Hepatic stellate cell (primary cell): ENCODE measurements at places on chromosomes 6 and 20.

DNA sequence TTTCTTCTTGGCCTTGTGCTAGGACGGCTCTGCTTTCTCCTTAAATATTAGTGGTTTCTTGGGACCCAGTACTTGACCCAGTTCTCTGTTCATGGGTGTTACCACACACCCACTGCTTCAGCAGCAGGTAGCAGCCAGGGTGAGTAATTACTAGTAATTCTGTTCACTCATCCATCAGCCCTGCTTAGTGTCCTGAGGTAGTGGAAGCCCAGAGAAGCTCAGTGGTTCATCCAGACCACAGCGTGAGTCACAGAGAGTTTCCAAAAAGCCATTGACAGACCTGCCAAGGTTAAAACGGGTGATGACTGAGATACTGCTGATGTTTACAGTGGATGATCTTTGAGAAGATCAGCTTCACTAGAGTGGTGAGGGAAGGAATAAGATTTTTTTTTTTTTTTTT, 51.7 kb upstream of the HINT3 start:
- DNase-seq: no peak

DNA sequence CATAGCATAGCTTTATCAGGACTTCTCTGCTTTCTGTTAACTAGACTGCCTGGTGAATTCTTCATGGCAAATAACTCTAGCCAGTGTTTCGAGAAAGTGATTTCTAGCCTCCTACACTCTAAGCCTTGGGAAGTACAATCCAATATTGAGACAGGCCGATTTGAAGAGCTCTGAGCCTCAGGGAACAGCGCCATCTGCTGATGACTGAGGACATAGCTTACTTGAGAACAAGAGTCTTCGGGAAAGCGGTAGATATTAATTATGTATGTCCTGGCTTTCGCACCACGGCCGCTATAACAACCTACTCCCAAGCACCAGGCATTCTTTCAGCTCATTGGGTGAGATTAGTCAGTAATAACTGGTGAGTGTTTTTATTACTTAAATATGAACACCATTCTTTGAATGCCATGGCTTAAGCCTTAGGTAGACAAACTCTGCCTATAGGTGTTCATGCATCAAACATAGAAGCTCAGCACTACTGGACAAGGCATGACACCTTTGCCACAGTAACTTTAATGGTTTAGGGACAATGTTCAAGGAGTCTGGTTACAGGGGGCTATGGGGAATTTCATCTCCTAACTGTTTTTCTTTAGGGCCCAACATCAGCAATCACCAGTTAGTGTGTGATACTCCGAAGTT, 518.6 kb downstream of the BMP2 start:
- peak; percentile 14 for DNase-seq

DNA sequence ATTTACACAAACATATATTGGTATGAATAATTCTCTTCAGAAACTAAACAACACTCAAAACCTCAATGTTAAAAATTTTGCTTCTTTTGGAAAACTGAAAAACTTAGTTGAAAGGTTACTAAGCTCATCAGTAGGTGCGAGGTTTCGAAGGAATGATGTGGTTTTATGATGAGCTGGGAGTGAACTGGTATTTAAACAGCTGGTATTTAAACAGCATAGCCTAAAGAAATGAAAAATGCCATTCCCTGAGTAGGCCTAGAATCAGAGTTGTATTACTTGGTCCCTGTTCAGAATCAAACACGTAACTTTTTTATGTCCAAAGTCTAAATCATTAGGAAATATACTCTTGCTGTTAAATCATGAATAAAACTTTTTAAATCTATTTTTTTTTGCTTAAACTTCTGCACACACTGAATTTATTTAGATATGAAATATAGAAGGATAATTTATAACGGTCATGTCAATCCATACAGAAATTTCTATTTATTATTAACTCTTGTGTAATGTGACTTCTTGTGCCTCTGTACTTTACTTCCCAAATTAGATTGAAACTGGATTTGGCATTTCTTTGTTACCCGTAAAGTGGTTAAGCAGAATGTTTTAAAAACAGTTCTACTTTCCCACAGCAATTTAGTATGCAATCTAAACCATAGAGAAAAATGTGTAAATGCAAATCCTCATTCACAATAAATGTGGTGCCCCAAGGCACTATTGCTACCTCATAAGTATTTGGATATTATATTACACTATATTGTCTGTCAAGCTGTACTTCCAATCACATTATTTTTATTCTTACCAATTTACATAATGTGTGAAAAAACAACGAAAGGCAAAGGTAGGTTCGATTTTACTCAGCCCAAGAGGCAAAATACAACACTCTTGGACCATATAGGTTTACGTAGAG, 124.1 kb downstream of the HS3ST5 start:
- DNase-seq: no peak

DNA sequence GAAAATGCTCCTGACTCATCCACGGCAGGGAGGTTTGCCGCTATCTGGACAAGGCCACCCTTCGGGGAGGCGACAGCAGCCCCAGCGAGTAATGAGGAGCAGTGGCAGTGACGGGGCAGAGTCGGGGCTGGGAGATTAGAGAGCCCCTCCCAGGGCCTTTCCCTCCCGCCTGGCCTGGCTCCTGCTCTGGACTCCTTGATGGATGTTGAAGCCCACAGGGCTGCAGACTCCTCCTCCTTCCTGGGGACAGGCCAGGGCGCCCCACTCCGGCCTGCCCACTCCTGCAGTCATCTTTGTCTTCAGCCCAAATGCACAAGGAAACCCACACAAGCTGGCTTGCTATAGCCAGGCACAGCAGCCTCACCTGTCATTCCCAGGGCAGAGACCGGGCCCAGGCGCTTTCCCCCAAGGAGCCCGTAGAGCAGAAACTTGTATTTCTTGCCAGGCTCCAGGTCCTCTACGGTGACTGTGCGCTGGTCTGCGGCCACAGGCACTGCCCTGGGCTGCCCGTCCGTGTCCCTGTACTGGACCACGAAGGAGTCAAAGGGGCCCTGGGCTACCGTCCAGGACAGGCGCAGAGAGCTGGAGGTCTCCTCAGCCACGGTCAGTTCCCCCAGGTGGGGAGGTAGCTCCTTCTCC, 7.7 kb downstream of the CYP21A2 start:
- DNase-seq: no peak

GRCh38 chr20:36872852-36873251, 3.1 kb upstream of the TLDC2 start:
- no peak for DNase-seq

DNA sequence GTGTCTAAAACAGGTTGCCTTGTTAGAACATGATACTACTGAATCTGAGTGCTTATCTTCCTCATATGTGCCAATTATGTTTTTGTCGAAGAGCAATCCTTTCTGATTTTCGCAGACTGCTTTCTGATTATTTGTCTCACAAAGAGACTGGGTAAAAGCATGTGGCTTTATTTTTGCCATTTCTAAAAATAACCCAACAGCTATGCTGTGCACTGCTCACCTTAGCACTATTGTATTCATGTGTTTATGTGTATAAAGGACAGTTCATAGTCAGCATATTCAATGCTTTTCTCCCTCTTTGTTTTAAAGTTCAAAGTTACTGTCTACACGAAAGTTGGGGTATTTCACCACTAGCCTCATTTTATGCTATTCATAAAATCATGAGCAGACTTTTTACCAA, 127.0 kb downstream of the SGK1 start:
- no peak for DNase-seq

DNA sequence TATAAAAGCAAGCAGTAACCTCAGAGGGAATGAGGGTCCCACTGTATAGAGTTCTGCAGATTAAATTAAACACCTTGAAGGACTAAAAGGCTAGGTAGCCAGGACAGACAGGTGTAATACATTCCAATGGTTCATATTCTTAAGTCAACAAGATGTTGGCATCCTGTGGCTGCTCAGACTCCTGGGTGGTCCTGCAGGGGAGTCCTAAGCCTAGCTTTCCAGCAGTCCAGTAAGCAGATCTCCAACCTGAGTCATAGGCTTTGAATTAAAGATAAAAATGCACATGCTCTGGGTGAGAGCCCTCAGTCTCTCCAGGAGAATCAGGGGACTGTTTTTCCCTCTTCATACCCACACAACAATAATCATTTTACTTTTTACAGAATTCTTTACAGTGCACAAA, 307.3 kb upstream of the SUPT3H start:
- DNase-seq: no peak

DNA sequence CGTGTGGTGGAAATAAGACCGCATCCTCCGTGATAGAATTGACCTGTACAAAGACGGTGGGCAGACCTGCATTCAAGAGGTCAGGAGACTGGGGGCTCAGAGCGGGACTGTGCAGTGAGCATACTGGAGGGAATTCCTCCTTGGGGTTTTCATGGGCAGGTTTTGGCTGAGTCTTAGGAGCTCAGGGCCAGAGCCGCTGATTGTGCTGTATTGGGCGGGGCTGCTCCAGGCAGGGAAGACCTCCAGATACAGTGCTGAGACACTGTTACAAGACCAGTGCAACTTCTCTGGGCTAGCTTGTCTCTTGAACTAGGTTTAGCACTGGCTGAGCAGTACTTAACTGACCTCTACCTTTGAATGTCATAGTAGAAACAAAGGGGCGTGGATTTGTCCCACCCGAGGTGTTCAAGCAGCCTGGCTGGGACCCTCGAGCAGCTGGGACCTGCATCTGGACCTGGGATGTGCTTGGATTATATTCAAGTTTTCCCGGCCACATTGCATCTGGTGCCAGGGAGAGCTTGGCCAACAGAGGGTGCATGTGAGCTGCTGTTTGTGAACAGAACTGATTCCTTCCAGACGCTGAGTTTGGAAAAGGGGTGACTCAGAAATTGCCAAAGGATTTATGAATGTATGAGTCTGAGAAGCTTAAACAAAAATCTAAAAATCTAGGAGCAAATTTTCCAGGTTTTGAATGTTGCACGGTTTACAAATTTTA, 33.4 kb upstream of the SLC22A1 start:
- peak; percentile 97 for DNase-seq

GRCh38 chr20:5913166-5913565, 37.2 kb downstream of the TRMT6 start:
- DNase-seq: no peak

GRCh38 chr20:39849664-39850063, 839.4 kb downstream of the MAFB start:
- peak; percentile 44 for DNase-seq

- no peak for DNase-seq
Observed at GRCh38 chr20:50270569-50270968, 79.9 kb downstream of the CEBPB start.
